Epithelial cell of proximal tubule (primary cell): ENCODE measurements at places on chromosomes 12 and 14. TPM values are rescaled to one million over a fixed set of nuclear protein-coding genes. Genes with fewer than 3 reads are reported as not detected.

DNA sequence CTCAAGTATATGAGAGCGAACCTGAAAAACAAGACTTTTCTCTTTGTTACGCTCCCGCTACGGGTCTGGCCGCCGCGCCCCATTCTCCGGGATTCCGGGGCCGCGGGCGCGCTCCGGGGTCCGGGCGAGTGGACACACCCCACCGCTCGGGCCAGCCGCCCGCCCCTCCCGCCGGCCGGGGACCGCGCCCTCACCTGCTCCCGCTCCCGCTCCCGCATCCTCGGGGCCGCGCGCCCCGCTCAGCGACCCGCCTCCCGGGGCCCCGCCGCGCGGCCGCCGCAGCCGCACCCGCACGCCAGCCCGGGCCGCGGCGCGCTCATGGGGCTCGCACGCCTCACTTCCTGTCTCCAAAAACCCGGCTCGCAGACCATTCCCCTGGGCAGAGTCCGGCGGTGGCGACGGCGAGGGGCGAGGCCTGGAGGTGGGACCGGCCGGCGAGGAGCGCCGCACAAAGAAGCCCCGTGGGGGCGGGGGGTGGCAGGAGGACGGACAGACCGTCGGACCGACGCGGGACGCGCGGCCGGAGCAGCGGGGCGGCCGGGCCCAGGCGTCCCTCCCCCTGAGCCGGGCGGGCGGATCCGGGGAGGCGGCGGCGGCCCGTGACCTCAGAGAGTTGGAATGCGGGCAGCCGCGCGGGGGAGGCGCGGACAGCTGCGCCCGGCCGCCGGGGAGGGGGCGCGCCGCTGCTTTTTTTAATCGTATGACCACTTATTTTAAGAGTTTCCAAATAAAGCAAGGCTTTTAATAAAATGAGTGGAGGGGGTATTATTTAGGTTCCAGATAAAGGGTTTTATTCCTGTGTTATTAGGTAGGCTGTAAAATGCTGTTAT, at the start of gene PTPN21:
Gene PTPN21, minus strand, starts transcription at position 551 of the 830 bp plus-strand sequence. CDS start 4,590 bp downstream, outside the sequence.
- no peak for DNase-seq

DNA sequence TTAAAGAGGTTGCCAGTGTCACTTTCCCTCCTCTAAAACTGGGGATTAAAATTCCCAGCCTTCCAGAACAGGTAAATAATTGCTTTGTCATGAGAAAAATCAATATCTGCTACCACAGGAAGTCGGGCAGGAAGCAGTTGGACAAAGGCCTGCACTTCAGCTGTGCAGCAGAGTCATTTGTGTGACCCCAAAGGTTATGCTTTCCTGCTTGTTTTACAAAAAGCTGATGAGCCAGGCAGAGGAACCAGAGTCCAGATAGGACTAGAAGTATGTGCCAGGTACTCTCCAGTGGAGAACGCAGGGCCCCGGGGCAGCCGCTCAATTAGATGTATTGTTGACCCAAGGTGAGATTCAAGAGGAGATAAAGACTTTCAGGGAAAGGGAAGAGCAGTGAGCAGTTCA, 117.1 kb upstream of the FRMD6 start:
- no peak for DNase-seq

GRCh38 chr14:97046967-97047366, 249.8 kb downstream of the VRK1 start:
- DNase-seq = no peak

FBXO33 gene
- total RNA-seq = 14.4 and 16.8 TPM in 2 replicates

DNA sequence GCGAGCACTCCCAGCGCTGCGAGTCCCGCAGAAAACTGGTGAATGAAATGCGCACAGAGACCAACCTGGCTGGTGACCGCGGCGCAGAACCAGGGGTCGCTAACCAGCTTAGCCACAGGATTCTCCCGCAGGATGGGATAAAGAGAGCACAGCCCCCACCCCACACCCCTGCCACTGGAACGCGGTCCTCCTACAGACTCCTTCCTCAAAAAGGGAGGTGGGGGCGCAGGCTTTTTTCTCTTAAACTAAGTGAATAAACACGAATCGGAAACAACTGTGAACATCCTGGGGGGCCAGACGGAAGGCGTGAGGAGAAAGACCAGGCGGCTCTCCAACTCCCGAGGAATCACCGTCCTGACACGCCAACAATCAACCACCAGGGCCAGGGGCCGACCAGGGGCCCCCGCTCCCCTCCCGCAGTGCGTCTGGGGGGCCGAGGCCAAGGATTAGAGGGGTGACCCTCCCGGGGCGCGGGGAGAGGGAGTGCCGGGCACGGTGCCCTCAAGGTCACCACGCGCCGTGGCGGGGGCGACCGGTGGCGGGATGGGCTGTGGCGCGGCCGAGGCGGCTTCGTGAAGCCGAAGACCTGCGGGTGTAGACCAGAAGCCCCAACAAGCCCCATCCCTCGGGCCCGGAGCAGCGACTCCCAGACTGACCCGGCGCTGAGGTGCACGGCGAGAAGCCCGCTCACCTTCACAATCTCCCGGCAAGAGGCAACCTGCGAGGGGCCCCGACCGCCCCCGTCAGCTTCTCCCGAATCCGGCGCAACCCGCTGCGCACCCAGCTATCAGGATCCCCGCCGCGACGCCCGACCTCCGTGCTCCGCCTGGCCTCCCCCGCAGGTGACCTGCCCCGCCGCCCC, 704 bp downstream of the ATP2B1 start:
- DNase-seq = no peak

GRCh38 chr12:12947902-12948301, 4.1 kb downstream of the GPRC5D start:
- no peak for DNase-seq

GRCh38 chr12:27285403-27285802, 41.3 kb downstream of the STK38L start:
- no peak for DNase-seq
